Occipital lobe (tissue), 3 donors: ENCODE measurements at places on chromosomes 7 and 10. TPM values are rescaled to one million over a fixed set of nuclear protein-coding genes. Genes with fewer than 3 reads are reported as not detected.

DNA sequence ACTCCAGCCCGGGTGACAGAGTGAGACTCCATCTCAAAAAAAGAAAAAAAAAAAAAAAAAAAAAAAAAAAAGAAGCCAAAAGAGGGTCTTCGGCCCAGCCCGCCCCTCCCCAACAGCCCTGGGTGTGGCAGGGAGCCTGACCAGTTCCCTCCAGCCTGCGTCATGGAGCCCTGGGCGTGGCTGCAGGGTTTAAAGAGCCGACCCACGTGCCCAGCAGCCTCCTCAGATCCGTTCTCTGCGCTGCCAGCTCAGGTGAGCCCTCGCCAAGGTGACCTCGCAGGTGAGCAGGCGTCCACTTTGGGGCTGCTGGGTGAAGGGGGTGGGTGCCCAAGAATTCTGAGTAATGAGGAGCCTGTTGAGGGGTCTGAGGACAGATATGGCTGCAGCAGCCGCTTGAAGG, at the start of gene FXYD4:
Gene FXYD4, plus strand, starts transcription at position 219 of the 400 bp plus-strand sequence. CDS start 2,111 bp downstream, outside the sequence.
- DNase-seq, result no peak

GRCh38 chr10:109880886-109881768, 42.2 kb downstream of the XPNPEP1 start:
- no peak for DNase-seq

DNA sequence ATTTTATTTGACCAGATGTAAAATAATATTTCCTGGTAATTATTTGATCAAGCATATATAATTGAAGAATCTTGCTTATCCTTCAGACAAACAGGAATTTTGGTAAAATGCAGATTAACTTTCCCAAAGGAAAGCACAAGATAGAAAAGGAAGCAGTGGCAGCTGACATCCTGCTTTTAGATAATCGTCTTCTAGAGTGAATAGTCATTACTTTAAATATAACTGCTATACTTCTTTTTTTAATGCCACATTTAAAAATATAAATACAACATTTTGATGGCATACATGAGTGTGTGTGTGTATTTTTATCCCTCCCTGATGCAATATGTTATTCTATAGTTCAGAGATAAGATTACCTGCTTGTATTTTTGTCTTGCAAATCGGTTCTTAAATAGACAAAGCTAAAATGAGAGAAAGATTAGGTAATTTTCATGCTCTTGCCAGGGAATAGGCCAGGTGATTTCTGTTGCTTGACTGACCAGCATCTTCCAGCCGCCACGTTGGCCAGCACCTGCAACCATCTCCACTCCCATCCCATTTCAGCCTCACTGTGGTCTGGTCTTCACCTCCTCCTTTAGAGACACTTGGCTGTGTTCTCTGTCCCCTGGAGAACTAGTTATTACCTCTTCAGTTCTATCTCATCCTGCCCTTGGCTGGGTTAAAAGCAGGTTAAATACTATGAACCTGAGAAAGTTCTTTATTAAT, 58.1 kb downstream of the MDFIC start:
- no peak for DNase-seq

DNA sequence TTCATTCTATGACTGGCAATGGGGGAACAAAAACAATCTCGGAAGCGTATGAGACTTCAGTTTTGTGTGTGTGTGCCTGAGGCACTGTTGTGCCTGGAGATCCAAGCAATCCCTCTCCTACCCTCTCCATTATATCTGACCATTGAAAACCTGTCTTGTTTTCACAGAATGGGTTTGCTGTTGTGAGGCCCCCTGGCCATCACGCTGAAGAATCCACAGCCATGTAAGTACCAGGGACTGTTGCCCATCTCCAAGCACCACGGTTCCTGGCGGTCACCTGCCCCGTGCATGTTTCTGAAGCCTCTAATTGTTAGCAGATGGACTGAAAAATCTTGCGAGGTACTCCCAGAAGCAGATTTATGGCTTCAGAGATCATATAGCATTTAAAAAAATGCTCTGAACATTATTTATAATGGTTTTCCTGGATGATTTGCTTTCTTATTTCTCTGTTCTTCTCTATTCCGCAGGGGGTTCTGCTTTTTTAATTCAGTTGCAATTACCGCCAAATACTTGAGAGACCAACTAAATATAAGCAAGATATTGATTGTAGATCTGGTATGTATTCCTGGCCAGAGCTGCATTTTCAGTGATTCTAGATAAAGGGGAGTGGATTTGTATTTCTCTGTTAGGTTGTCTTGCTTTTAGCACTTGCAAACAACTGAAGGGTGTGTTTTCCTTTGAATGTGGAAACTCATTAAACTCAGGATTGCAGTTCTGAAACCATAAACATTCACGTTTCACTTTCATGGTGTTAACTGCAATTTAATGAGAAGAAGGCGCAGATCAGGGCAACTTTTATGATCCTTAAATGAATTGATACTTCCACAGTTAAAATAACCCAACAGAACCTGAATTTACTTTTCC, 288.2 kb downstream of the TWIST1 start:
- DNase-seq, result no peak

DNA sequence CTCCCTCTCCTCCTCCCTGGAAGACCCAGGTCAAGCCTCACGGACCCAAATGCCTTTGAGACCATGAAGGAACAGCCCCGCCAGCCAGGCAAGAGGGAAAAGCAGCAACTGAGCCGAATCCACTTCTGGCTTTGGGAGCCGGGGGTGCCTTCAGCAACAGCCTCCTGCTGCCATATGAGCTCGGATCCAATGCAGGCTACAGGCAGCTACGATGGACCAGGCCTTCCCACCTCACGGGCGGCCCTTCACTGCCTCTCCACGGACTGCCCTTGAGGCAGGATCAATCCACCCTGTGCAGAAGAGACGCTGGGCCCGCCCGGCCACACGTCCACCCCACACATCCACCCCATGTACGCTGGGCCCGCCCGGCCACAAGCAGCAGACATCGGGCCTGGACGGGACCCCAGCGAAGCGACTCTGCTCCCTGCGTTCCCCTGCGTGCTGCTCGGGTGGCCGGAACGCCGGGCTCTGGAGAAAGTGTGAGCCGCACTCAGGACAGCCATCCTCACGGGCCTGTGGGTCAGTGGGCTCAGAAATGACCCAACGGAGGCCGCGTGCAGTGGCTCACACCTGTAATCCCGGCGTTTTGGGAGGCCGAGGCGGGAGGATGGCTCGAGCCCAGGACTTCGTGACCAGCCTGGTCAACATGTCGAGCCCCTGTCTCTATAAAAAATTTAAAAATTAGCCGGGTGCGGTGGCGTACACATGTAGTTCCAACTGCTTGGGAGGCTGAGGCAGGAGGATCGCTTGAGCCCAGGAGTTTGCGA, 82.0 kb downstream of the FOXL3 start:
- DNase-seq, result no peak

C7orf25 gene
- 9.2 TPM for total RNA-seq

PIP4K2A gene
- 41.0 TPM for total RNA-seq

BLOC1S2 gene
- total RNA-seq, result 44.0 TPM

FAM241B gene
- 10.1 TPM for total RNA-seq
